A673 (cell line): ENCODE measurements at places on chromosomes 5 and 9. TPM values are rescaled to one million over a fixed set of nuclear protein-coding genes. Genes with fewer than 3 reads are reported as not detected.

DNA sequence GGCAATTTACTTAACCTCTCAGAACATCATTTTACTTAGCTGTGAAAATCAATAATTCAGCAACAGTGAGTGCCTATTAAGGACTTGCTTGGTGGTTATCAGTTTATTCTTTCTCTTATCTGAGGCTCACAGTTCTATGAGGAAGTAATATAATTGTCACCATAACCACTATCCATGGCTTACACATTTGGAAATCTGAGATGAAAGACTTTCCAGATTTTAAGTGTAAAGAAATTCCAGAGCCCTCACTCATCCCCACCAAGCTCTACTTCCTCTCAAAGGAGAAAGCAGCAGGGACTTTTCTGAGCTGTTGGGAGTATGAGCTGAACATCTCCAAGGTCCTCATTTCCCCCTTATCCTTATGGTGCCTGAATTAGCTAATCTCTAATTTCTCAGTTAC, 321.5 kb downstream of the FBXL7 start:
- H3K4me3 ChIP-seq = no peak overlapping the region
- H3K4me1 ChIP-seq = no peaks in the 10 kb centered on the region
- H3K36me3 ChIP-seq = no peaks in the 10 kb centered on the region
- no peak for DNase-seq

DNA sequence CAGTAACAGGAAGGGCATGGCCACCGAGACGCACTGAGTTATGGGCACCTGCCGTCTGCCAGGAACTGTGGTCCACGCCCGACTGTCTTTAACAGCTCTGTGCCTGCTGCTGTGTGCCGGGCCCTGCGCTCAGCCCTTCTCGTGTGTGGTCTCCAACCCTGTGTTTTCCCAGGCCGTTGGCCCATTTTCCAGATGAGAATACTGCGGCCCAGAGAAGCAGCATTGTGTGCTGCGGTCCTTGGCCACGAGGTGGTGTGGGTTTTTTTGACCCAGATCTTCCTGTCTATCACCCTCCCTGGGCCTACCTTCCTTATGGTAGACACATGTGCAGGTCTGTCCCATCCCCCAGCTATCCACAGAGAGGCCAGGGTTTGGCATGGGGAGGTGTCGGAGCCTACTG, 47.0 kb downstream of the RXRA start:
- no peak overlapping the region for H3K4me3 ChIP-seq
- H3K27me3 ChIP-seq = no peaks in the 10 kb centered on the region
- H3K36me3 ChIP-seq = no peaks in the 10 kb centered on the region
- no peak overlapping the region for H3K27ac ChIP-seq
- H3K4me1 ChIP-seq = peaks cover 56% of the 10 kb centered on the region
- DNase-seq = no peak

- no peak overlapping the region for H3K27ac ChIP-seq
- no peak overlapping the region for H3K4me3 ChIP-seq
- H3K4me1 ChIP-seq = peaks cover 17% of the 10 kb centered on the region
- H3K27me3 ChIP-seq = no peaks in the 10 kb centered on the region
- DNase-seq = no peak
- no peaks in the 10 kb centered on the region for H3K36me3 ChIP-seq
Measured at GRCh38 chr5:58795327-58795726, 212.5 kb downstream of the RAB3C start.

- no peak overlapping the region for H3K27ac ChIP-seq
- peaks cover 23% of the 10 kb centered on the region for H3K27me3 ChIP-seq
- no peaks in the 10 kb centered on the region for H3K4me1 ChIP-seq
- no peak for DNase-seq
- no peaks in the 10 kb centered on the region for H3K36me3 ChIP-seq
Measured at GRCh38 chr5:169415948-169416347, 115.0 kb upstream of the SLIT3 start.

- H3K36me3 ChIP-seq = peaks cover 8% of the 10 kb centered on the region
- H3K27me3 ChIP-seq = no peaks in the 10 kb centered on the region
- H3K4me1 ChIP-seq = peaks cover 9% of the 10 kb centered on the region
- H3K27ac ChIP-seq = no peak overlapping the region
- DNase-seq = no peak
Measured at GRCh38 chr9:129875687-129876395, 40.6 kb downstream of the USP20 start.

- no peak overlapping the region for H3K27ac ChIP-seq
- no peak overlapping the region for H3K4me3 ChIP-seq
- peak; percentile 21 for DNase-seq
- H3K27me3 ChIP-seq = no peaks in the 10 kb centered on the region
Measured at GRCh38 chr5:14168144-14168792, 25.1 kb downstream of the TRIO start.

DNA sequence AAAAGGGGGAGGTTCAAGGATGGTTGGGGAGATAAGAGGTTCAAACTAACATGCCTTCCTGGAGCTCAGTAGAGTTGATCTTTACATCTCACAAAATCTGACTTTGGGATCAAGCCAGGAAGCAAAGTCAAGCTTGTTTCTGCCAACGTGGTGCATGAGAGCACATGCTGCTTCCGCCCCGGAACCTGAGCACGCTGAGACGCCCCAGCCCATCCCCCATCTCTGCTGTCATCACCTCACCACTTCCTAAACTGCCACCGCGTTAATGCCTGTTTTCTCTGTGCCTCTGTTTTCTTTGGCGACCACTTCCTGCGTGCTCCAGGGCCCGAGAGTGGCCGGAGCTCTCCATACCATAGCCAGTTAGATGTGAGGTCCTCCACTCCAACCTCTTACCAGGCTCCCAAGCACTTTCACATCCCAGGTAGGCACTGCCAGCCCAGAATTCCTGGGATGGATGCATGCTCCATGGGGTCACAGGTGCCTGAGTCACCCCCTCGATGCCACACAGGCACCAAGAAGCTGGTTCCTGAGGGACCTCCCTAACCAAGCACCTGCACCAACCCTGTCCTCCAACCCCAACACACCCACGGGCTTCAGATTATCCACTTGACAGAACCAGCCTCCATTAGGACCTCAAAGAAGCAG, 31.2 kb upstream of the AFAP1L1 start:
- no peak for DNase-seq
- no peak overlapping the region for H3K4me3 ChIP-seq
- H3K27ac ChIP-seq = no peak overlapping the region
- no peaks in the 10 kb centered on the region for H3K36me3 ChIP-seq
- peaks cover 67% of the 10 kb centered on the region for H3K27me3 ChIP-seq

- H3K4me3 ChIP-seq = no peak overlapping the region
- no peak for DNase-seq
- H3K27ac ChIP-seq = no peak overlapping the region
- H3K36me3 ChIP-seq = no peaks in the 10 kb centered on the region
- peaks cover 10% of the 10 kb centered on the region for H3K27me3 ChIP-seq
Measured at GRCh38 chr5:147187099-147187540, 47.7 kb upstream of the STK32A start.

DNA sequence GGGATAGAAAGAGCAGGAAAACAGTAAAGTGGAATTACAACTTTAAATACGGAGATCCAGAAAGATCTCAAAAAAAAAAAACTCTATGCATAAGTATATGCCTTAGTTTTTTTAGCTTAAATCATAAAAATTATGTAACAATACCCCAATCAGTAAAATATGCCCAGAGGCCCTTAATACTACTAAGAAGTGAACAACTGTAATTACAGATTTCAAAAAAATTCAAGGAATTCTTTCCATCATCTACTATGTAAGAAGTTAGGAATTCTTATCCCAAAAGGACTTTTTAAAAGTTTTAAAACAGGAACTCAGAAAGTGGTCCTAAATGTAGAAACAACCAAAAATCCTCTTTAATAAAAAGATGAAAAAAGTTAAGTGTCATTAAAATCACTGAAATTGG, 111.3 kb downstream of the SSBP2 start:
- no peak overlapping the region for H3K4me3 ChIP-seq
- no peaks in the 10 kb centered on the region for H3K27me3 ChIP-seq
- peaks cover 6% of the 10 kb centered on the region for H3K4me1 ChIP-seq
- no peak overlapping the region for H3K27ac ChIP-seq
- DNase-seq = no peak

- H3K27me3 ChIP-seq = no peaks in the 10 kb centered on the region
- H3K4me3 ChIP-seq = no peak overlapping the region
- no peak for DNase-seq
- no peaks in the 10 kb centered on the region for H3K36me3 ChIP-seq
- no peak overlapping the region for H3K27ac ChIP-seq
Measured at GRCh38 chr5:178453224-178453623, 137.0 kb downstream of the COL23A1 start.

GRCh38 chr9:133597316-133597957, 11.8 kb downstream of the FAM163B start:
- H3K4me3 ChIP-seq = no peak overlapping the region
- no peaks in the 10 kb centered on the region for H3K36me3 ChIP-seq
- no peaks in the 10 kb centered on the region for H3K4me1 ChIP-seq
- H3K27ac ChIP-seq = no peak overlapping the region
- DNase-seq = no peak
- no peaks in the 10 kb centered on the region for H3K27me3 ChIP-seq

DNA sequence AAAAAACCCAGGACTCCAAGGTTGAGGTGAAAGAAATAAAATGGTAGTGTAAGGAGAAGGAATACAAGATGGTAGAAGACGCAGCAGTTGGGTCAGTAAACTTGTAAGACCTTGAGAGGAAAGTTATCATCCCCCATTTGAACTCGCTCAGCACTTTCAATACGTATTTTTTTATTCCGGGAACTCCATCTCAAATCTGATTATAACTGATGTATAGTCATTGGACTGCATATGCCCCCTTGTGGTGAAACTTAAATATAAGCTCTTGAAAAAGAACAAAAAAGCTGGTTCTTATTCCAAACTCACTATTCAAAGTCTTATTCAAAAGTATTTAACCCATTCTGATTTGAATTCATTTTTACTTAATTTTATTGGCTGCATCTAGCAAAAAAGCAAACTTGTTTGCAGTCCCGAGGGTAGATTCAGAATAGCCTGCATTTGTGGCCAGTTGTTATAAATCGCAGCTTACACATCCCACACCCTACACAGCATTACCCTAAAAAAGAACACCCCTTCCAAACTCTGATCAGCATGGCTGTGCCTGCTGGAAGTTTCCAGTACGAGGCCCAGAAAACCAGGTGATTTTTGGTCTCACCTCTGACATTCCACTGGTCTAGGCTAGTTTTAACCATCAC, 118.0 kb downstream of the ESM1 start:
- peak; percentile 87 for DNase-seq
- H3K27ac ChIP-seq = peak overlapping the region; percentile 2
- peaks cover 9% of the 10 kb centered on the region for H3K4me1 ChIP-seq
- no peaks in the 10 kb centered on the region for H3K36me3 ChIP-seq

The C5orf58 gene
- total RNA-seq = not detected in 2 replicates

The ZNF608 gene
- total RNA-seq = 1.9 and 2.4 TPM in 2 replicates

The OTULINL gene
- total RNA-seq = 0.13 and 0.59 TPM in 2 replicates

The IARS1 gene
- total RNA-seq = 273 and 315 TPM in 2 replicates

The KCNIP1 gene
- 3.6 and 3.7 TPM in 2 replicates for total RNA-seq

The FUBP3 gene
- total RNA-seq = 80.4 and 83.2 TPM in 2 replicates
